ENCODE measurements at places on chromosomes 16 and 17.
A peak's percentile ranks its signal among the peaks of the same experiment; 100 is the strongest.

DNA sequence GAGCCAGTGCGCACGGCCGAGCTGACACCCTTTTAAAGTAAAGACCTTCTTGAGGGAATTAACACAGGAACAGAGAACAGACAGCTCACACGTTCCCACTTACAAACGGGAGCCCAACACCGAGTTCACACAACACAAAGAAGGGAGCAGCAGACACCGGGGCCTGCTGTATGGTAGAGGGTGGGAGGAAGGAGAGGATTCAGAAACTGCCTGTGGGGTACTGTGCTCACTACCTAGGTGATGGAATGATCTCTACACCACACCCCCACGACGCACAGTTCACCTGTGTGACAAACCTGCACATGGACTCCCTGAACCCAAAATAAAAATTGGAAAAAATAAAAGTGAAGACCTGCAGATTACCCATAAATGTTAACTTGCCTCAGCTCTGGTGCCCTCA is 32.5 kb downstream of the TMC6 start:
- no peak for DNase-seq

- no peak for DNase-seq
These were observed 5.7 kb downstream of the TPPP3 start for GRCh38 chr16:67387479-67388079.

- no peak for DNase-seq
These were observed 80.4 kb downstream of the CDYL2 start for GRCh38 chr16:80723981-80724380.

DNA sequence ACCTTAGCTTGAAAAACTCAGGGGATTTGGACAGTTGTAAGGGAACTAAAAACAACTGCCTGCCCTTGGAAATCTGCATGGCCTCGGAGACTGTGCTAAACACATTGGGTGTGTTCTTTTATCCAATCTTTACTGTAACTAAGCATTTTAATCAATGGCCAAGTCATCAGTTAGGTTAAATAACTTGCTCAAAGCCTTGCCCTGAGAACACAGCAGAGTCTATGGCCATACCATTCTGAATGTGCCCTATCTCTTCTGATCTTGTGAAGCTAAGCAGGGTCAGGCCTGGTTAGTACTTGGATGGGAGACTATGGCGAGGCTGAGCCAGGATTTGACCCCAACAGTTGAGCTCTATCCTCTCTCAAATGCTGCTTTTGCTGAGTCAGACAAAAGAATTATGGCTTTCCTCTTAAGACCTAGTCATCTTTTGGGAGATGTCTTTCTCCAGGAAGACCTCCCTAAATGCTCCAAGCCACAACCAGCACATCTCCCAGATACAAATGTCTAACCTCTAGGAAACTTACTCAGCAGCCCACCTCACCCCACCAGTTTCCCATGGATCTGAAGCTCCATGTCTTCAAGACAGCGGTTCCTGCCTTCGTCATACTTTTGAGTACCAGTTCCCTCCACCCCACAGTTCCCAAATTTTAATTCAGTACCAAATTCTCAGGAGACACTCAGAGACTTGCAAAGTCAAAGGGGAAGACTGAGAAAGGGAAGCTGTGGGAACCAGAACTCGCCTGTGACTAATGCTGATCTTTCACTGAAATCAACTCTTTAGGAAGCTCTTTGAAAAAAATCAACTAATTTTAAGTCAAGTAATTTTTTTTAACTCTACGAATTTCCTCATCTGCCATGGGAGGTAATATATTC is 336.1 kb downstream of the MAF start:
- no peak for DNase-seq

DNA sequence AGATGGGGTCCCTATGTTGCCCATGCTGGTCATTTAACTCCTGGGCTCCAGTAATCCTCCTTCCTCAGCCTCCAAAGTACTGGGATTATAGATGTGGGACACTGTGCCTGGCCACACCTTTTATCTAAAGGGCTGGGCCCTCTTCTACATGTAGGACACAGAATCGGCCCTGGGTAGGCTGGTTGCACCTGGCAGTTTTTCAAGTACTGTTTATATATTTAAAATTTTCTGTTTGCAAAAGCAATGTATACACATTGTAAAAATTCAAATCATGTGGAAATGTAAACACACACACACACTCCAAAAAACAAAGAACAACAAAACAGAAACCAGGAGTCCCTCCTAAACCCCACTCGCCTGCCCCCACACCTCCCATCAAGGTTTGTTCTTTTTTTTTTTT is 28.1 kb upstream of the SIAH1 start:
- no peak for DNase-seq

DNA sequence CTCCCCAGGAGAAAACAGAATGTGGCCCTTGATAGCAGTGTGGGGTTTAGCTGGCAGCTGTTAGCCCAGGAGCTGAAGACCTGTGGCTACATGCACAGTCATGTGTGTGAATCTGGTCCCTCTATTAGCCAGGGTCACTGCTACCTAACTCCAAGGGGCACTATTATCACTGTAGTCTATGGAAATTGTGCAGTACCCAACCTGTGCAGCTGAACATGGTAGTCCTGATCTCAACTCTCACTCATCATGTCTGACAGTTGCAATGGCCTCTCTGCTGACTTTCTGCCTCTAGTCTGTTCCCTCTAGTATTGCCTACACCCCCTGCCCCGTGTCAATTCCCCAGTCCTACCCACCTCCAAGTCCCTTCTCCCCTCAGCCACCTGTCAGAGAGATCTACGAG is 67.4 kb downstream of the RAB11FIP4 start:
- DNase-seq = no peak

GRCh38 chr16:85842848-85843247 is 43.4 kb downstream of the COX4I1 start:
- no peak for DNase-seq

GRCh38 chr17:66717641-66718058 is 117.3 kb upstream of the CACNG5 start:
- no peak for DNase-seq

DNA sequence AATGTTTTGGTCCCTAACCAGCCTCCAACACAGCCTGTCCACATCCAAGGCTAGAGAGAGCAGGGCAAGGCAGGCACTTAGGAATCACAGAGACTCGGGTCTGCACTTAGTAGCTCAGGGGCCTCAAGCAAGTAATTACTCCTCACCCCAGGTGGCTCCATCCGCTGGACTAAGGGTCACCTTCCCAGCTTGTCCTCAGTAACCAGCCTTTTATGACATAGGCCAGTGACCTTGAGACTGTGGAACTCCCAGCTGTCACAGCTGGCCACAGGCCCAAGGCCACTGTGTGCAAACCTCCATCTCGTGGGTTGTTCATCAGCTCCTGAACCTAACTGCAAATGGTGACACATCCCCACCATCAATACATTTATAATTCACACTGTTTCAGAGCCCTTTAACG is 68.6 kb downstream of the CDYL2 start:
- DNase-seq = no peak

- no peak for DNase-seq
These were observed 374.3 kb upstream of the XYLT1 start for GRCh38 chr16:17845031-17845430.

DNA sequence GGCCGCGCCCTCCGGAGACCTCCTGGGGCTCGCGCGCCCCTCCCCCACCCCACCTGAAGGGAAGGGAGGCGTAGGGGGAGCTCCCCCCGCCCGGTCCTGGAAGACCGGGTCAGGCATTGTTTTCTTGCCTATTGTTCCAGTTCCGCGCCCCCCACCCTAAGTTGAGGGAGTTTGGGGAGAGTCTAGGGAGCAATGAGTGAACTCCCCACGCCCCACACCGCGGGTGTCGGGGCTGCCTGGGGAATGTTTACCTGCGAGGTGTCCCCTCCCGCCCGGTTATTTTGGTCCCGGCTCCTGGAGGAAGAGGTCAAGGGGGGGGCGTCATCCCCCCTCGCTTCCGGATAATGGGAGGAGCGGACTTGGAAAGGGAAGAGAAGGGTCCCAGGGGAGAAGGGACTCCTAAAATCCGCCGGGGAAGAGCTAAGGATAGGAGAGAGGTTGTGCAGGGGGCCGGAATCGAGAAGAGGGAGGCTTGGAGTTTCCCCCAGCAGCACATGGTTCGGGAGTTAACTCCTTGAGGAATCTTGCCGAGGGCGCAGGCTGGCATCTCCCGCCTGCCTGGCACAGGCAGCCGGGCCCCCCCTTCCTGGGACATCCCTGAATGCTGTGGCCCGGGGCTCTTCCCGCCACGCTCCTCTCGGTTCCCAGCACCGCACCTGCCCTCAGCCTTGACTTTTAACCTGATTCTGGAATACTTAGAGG is 881 bp downstream of the MLLT6 start:
- peak; percentile 76 for DNase-seq

DNA sequence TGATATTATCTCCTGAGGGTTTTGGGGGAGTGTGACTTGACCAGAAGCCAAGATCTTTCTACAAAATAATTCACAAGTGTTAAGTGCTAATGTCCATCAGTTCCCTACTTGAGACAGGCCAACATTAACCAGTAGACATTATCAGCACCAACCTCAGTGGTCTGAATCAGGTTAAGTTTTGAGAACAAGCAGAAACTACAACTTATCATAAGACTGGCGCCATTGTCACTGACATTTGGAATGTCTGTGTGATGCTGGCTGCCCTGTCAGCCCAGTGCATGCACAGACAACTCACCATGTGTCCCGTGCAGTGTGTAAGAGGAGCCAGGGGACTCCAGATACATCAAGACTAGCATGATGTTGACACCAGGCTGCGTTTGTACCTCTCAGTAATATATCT is 76.8 kb downstream of the CCDC182 start:
- DNase-seq = no peak

DNA sequence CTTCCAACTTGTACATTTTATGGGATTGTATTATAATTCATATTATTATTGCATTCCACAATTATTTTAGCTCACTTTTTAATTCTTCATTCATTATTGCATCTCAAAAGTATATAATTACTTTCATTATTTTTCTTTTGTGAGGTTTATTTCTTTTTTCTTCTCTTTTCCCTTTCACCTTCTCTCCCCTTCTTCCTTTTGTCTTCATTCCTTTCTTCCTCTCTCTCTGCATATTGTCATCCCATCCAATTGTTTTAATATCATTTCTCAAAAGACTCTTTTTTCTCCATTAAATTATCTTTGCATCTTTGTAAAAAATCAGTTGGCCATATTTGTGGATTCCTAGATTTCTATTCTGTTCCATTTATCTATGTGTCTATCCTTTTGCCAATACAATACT is 17.3 kb downstream of the DYNLL2 start:
- DNase-seq = no peak

DNA sequence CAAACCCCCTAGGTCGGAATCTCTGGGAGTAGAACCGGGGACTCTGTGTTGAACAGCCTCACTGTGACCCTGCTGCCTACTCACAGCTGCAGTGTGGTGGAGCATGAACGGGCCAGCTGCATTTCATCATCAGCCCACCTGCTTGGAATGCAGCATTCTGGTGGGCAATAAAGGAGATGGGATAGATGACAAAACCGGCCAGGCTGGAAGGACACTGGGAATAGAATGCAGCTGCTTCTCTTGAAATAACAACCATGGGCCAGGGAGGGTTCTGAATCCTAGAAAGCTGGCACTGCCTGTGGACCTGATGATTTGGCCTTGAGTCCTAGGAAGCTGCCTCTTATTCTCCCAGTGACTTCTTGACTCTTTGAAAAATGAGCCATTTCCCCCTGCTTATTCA is 23.5 kb downstream of the CFAP97D1 start:
- DNase-seq = peak; percentile 15

GRCh38 chr17:73031472-73031871 is 61.0 kb downstream of the SLC39A11 start:
- DNase-seq = no peak

DNA sequence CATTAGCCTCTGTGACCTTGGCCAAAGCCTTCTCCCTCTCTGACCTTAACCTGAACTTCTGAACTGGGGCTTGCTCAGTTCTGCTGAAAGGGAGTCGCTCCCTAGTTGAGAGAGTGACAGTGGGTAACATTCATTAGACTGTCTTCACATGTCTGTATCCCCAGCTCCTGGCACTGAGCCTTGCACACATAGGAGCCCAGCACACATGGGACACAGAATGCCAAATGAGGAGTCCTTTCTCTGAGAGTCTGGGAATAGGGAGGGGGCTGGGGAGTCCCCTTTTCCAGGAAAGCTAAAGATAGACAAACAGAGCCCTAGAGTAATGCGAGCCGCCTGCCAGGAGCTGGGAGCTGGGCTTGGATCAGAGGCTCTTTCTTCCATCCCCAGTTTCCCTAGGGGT is 2.5 kb downstream of the TAC4 start:
- DNase-seq = no peak

DNA sequence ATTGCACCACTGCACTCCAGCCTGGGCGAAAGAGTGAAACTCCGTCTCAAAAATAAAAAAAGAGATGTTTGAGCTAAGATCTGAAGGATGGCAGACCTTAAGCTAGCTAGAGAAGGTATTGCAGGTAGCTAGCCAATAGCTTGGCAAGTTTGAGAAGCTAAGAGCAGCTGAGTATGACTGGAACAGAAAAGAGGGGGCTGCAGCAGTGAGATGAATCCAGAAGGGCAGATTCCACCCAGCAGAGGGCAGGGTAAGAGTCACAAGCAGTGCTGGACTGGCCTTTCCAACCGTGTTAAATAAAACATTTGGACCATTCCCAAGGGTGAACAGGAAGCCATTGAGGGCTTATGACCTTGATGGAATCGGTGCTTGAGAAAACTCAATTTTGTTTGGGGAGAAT is 5.7 kb upstream of the PHAF1 start:
- no peak for DNase-seq

DNA sequence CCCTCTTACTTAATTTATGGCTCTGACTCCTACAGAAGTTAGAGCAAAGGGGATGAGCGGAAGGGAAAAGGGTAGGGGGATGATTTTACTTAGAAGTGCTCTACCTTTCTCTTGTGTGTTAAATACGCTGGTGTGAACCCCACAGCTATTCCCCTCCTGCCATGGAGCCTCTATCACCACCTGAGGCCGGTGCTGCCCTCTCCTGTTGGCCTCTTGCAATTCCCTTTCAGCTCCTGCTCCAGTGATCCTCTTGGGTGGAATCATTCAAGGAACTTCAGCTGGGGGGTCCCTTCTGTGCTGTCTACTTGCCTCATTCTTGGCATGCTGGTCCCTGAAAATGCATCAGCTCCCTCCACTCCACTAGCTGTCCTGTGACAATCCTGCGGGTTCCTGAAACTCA is 41.8 kb upstream of the CDH8 start:
- no peak for DNase-seq

DNA sequence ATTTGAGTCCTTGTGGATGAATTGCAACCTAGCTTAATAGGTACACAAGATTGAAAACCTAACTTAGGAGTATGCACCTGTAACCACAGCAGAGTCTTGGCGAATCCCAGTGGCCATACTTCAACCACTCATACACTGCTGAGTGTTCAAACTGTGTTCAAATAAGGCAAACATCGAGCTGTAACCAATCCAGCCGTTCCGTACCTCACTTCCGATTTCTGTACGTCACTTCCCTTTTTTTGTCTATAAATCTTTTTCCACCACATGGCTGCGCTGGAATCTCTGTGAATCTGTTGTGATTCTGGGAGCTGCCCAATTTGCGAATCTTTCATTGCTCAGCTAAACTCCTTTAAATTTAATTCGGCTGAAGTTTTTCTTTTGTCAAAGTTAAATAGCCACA is 190.6 kb downstream of the MAF start:
- DNase-seq = no peak

- no peak for DNase-seq
These were observed 53.9 kb upstream of the CHMP6 start for GRCh38 chr17:80937462-80938381.

Measured in right kidney (tissue), 9 donors.